ENCODE measurements at places on chromosomes 7 and 10.
A peak's percentile ranks its signal among the peaks of the same experiment; 100 is the strongest.

DNA sequence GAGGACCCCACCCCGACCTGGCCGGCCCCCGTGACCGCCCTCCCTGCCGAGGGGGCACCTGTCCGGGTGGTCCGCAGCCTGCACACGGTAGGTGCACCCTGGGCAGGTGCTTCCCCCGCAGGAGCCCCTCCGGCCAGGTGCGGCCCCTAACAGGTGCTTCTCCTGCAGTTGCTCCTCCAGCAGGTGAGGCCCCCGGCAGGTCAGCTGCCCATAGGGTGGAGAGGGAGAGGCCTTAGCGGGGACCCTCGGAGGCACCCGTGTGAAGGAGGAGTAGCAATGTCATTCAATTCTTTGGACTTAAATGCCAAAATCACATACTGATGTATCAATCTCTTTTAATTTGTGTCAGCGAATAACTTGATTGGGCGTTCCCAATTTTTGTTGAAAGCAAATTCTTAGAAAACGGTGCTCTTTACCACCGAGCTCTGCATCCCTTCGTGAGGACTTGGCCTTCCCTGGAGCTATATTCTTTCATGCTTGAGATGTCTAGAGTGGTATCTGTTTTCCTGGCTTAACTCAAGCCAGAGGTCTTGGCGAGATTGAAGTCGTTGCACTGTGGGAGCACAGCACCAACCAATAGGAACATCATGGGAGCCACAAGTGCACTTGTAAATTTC, 738 bp upstream of the NCAPG2 start:
- no peak for DNase-seq

- DNase-seq, result no peak
These were observed 3.6 kb downstream of the INA start for GRCh38 chr10:103280506-103280905.

DNA sequence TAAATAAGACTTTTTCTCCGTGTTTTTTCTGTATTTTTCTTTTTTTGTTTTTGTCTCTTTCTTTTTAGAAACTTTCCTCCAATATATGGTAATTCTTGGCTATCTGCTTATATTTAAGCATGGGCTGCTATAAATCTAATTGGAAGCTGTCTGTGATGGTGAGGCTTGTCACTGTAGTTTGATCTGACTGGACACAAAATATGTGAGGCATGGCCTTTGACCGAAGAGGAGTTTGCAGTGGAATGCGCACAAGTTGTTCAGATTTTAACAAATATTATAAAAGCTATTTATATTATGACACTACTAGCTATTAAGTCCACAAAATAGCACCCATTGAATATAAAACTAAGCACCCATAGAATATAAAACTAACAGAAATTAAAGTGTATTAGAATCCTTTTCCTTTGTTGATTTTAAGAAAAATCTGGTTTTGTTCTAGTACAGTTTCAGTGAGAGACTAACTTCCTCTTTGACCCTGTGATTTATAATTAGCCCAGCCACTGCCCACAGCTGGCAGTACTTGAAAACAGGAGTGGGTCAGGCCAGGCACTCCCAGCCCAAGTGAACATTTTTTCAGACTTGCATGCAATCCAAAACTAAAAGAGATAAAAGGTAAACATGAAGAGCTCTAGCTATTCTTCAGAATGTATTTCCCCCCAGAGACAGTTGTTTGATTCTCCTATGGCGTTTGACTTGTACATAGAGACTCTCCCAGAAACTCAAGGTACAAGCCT, 69.9 kb upstream of the FGL2 start:
- DNase-seq, result no peak

DNA sequence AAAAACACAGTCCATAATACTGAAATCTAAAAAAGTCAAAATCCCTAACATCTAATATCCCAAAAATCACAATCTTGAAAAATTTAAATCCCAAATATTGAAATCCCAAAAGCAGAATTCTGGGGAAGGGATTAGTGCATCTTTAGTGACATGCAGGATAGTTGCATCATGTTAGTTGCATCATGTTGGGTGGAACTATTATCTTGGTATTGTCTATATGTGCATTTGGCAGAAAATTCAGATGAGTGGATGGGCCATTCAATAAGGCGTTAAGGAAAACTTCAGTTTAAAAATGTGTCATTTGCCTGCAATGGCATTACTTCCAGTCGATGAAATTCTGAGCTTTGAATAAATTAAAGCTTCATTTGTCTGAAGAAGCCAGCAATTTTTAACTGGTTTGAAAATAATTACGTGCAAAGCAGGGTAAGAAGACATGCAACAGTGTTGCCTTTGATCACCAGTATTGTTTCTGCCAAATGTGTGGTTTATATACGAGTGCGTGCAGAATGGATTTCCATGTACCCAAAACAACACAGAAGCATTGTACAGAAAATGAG, 221.4 kb upstream of the NFE2L3 start:
- DNase-seq, result no peak

DNA sequence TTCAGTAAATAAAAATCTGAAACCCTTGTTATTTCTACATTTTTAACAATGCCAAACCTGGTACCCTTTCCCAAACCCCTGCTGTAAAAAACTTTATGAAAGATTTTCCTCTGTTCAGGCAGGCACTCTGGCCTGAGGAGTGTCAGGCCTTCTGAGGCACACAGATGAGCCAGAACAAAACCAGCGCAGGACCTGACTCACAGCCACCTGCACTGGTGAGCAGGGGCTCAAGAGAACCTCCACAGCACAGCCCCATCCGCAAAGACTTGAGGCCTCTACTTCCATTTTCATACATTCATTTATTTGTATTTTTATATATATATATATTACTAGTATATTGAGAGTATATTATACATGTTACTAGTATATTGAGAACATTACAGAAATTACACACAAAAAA, 49.4 kb downstream of the COBL start:
- no peak for DNase-seq

GRCh38 chr7:129529643-129530042, 27.3 kb downstream of the SMKR1 start:
- no peak for DNase-seq

GRCh38 chr10:96863922-96864543, 31.9 kb downstream of the LCOR start:
- DNase-seq, result no peak

DNA sequence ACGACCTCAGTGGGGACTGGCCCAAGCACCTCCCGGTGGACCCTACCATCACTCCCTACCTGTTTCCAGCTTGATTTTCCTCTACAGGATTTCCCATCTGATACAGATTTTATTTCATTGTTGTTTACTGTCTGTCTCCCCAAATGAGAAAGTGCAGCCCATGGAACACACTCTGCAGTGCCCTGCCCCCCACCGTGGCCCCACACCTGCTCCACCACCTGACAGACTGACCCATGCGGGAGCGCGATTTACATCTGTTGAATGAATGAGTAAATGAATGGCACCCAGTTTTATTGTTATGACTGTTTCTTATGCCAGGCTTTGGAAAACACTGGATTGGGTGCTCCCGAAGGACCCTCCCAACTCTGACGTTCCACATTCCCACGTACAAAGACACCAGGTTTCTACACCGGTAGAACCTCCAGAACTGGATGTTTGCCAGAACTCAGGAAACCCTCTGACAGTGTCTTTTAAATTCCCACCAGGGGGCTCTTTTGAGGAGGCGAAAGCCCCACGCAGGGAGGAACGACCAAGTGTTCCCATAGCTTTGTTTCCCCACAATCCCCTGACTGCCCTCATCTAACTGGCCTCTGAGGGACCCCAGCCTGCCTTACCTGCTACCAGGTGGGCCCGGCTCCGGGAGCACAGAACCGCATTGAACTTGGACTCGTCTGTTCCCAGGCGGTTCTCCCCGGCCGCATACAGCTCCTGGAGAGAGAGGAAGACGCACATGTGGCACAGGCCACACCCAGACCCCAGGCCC, 29.0 kb downstream of the PLAC9 start:
- DNase-seq, result no peak

- DNase-seq, result no peak
These were observed 33.5 kb upstream of the SKAP2 start for GRCh38 chr7:26897928-26898327.

GRCh38 chr10:71156436-71156835, 55.9 kb upstream of the UNC5B start:
- DNase-seq, result no peak

GRCh38 chr10:50523357-50523756, 100.4 kb downstream of the SGMS1 start:
- no peak for DNase-seq

- DNase-seq, result no peak
These were observed 47.8 kb downstream of the MGMT start for GRCh38 chr10:129514568-129515451.

DNA sequence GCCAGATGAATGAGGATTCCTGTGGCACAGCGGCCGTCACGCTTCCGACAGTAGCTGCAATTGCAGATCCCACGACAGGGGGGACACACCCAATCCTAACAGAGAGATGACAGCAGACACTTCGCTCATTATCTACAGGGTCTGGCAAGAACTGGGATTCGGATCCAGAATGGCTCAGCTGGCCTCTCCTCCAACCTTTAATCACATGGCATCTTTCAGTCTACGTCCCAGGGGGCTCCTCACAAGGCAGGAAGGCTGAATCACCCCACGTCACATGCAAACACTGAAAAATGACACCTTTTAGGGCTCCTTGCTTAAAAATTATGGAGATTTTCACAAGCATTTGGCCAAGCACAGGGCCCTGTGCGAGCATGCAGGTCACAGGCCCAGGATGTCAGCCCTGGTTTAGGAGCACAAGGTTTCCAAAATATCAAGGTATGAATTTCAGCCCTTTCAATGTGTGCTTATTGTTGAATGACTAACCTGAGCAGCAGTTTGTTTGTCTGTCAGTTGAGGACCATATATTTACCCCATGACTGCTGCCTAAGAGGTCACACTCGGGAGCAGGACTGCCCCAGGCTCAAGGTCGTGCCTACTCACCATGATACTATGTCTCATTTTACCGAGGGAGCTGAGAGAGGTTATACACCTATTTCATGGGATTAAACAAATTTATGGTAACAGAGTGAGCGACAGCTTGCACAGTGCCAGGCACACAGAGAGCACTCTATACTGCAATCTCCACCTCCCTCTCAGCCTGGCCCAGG, 42.5 kb downstream of the CDCA7L start:
- no peak for DNase-seq

DNA sequence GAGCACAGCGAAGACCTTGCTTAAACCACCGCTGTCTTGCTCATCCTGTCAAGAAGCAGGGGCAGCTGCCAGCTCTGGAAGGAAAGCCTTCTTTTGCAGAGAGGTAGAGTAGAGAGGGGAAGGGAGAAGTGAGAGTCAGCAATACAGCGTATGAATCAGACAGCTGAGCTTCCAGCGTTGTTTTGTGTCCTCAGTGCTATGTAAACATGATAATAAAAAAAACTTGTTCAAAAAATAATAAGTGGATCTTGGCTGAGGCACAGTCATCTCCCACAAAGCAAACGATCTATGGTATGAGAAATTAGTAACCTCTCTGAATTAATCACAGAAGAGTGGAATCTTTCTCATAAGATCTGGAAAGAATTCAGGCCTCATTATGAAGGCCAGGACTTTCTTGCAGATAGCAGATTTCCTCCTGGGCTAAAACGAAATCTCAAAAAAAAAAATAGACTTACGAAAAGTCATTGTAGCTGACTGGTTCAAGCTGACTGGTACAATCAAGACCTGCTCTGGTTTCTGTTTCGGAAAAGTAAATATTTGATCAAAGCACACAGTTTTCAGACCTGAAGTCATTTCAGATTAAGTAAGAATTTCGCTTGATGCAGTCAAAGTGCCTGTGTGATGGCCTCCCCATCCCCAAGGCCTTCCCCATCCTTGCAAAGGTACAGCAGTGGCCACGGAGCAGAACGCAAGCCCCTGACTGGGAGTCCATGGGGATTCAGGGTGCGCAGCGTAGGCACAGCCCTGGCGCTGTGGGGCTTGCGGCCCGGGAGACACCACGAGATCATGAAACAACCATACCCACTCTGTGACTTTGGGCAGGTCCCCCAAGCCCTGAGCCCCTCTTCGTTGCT, 29.4 kb downstream of the CHST15 start:
- no peak for DNase-seq

DNA sequence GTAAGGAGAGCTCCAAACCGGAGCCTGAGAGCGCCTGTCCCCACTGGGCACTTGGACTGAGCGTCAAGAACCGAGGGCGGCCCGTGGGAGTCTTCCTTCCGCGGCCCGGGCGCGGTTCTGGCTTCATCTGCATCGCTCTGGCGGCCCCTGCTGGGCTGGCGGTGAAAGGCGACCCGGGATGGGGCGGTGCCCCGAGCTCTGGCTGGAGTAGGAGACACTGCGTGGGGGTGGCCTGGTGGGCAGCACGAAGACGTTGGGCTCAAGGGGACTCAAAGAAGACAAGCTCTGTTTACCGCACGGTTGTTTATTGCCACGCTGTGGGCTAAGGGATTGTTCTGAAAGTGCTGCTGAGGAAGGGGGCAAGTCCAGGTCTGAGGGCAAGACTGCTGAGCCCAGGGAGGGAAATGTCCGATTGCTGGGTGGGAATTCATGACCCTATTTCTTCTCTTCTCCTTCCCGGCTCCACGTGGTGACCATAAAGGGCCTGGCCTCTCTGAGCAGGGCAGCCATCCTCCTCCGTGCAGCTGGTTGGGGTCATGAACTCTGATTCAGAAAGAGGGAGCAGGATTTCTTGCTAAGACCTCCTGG, 29.8 kb downstream of the PLAU start:
- DNase-seq, result peak; percentile 56

GRCh38 chr7:21076054-21076453, 289.4 kb upstream of the SP8 start:
- no peak for DNase-seq

- DNase-seq, result no peak
These were observed 12.2 kb downstream of the PDZD8 start for GRCh38 chr10:117363028-117363427.

DNA sequence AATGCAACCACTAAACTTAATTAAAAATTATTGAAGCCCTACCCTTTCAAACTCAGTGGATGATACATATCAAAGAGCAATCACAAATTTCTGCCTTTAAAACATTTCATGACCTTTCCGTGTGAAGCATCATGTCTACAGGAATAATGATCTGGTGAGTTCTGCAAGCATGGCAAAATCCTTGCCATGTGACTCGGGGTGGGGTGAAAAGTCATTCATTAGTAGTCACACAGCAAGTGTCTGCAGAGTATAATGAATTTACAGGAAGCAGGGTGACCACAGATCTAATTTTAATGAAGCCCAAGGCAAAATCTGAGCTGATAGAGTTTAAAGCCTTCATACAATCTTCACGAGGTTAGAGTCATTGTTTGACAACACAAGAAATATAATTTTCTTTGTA, 351.9 kb downstream of the THSD7A start:
- no peak for DNase-seq

- DNase-seq, result no peak
These were observed 104.3 kb upstream of the LANCL2 start for GRCh38 chr7:55260676-55261385.

DNA sequence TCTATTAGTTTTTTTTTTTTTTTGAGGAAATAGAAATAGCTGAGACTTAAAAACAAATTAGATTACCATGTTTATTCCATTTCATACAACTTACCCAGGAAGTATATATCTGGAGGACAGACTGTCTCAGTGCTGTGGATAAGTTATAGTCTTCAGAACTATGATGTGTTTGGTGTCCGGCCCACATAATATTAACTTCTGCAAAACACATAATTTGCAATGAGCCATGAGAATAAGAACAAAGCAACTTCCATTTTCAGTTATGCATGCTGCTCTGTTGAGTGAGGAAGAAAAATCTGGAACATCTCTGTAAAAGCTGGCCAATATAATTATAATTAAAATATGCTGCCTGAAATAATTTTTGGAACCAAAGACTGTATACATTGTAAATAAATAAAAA, 130.9 kb downstream of the AGMO start:
- no peak for DNase-seq

GRCh38 chr7:92645114-92646061, 55.2 kb upstream of the FAM133B start:
- DNase-seq, result no peak

- DNase-seq, result no peak
These were observed 46.4 kb downstream of the ESYT2 start for GRCh38 chr7:158782761-158783401.

- DNase-seq, result no peak
These were observed 639.9 kb downstream of the TYW1 start for GRCh38 chr7:67636348-67637022.

All from substantia nigra (tissue), 51 donors.